Neural crest cell (in vitro differentiated cells): ENCODE measurements at places on chromosomes 3 and 15.

GRCh38 chr15:51286816-51287215, 51.6 kb downstream of the CYP19A1 start:
- DNase-seq, result no peak

DNA sequence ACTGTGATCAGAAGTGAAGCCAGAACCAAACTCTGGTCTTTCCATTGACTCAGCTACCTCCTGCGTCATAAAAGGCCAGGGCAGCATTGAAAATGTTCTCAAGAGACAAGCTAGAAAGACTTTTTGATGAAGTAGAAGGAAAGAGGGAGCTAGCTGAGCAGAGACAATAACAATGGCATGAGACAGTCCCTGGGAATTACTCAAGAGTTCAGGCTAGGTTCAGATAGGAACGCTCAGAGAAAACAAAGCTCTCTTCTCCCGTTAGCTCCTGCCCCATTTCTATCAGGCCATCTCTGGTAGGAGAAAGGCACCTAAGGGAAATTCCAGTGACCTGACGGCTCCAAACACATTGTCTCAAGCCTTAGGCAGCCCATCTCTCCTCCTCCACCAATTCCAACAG, 7.0 kb upstream of the OXTR start:
- DNase-seq, result no peak

DNA sequence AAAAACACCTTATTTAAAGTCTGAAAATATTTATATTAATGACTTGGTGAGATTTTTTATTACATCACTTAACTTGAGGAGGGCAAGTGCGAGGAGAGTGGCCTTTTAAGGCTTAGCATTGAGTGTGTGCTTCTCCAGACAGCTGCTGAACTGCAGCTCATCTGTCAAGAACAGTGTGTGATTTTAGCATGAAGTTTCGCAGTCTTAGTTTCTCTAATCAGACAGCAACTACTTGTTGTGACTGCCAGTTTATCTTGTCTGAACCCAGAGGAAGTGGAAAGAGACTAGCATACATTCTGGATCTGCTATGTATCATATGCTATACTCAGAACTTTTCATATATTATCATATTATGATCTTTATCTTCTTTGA, 291.7 kb upstream of the ROPN1 start:
- DNase-seq, result no peak

- DNase-seq, result no peak
These were observed 615.2 kb upstream of the NR2F2 start for GRCh38 chr15:95715116-95715903.

GRCh38 chr3:183496311-183496710, 59.2 kb downstream of the KLHL6 start:
- no peak for DNase-seq

GRCh38 chr15:89999676-90000185, 1.4 kb upstream of the ZNF710 start:
- peak; percentile 49 for DNase-seq

DNA sequence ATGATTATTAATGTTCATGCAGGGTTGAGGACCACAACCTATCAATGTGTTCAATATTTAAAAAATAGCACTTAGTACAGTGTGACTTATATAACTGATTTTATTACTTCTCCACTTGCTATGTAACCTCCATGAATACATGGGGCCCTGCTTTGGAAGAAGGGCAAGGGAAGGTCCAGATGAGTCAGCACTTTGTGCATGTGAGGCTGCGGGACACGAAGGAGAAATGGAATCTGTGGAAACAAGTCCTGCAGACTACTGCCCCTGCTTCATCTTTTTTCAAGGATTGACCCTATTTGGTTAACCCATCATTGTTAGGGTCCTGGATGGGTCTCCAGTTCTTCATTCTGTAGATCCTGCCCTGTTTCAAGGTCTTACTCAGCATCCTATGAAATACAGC, 1.6 kb downstream of the NXPE3 start:
- no peak for DNase-seq

DNA sequence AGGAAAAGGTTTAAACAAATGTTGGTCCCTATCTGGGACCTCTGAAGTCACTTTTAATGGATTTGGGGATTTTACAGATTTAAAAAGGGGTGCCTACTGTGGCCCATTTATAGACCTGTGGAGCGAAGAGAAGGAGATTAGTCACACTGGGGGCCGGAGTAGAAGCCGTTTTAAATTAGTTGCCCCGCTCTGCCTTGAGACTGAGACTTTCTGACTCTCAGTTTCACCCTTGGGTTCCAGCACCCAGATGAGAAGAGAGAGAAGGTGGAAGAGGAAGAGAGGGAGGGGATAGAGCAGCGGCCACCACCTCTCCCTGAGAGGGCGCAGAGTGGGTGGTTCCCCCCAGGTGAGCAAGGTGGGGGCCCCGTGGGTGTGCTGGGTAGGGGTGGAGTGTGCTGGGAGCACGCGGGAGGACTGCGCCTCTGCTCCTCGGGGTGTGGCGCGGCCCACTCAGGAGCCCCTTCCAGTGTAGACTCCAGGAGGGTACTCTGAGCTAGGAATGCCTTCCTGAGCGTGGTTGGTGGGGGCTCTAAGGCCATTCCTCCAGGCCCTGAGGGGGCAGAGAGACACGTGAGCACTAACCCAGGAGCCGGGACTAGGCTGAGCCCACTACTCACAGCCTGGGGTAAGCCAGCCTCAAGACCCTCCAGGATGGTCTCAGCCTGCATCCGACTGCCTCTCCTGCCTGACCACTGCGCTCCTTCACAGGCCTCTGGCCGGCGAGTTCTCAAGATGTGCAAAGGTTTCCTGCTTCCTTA, 32.6 kb upstream of the RAB6B start:
- DNase-seq, result no peak

GRCh38 chr3:102979682-102980354, 545.0 kb downstream of the ZPLD1 start:
- no peak for DNase-seq

DNA sequence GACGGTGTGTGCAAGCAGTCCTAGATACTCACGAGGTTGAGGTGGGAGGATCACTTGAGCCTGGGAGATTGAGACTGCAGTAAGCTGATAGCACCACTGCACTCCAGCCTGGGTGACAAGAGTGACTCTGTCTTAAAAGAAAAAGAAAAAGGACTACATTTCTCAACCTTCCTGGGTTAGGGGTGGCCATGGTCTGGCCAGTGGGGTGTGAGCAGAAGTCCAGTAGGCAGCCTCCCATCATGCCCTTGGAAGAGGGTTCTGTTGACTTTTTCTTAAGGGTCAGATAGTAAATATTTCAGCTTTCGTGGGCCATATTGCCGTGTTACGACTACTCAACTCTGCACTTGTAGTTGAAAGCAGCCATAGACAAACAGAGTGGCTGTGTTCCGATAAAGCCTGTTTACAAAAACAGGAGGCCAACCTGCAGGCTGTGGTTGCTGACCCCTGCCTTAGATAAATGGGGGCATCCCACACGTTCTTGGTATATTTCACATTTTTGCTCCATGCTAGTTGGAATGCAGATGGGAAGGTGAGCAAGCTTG, 31.0 kb upstream of the PDE8A start:
- no peak for DNase-seq

DNA sequence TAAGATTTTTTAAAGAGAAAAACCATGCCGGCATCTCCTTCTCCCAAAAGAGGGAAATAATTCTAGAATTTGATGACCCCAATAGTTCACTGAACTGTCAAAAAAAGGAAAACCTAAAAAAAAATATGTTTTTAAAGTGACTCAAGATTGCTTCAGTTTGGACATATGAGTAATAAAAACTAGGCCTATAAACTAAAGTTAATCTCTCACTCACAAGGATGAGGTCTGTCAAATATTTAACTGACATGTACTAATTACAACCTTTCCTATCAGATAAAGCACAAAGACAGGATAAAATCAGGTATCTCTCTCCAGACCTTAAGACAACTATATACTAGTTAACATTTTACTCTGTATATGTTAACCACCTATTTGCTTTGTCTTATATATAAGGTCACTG, 231.9 kb downstream of the NSUN3 start:
- DNase-seq, result no peak

- DNase-seq, result no peak
These were observed 48.0 kb downstream of the TYRO3 start for GRCh38 chr15:41606997-41607396.

- no peak for DNase-seq
These were observed 47.6 kb upstream of the TSEN2 start for GRCh38 chr3:12436514-12437220.

DNA sequence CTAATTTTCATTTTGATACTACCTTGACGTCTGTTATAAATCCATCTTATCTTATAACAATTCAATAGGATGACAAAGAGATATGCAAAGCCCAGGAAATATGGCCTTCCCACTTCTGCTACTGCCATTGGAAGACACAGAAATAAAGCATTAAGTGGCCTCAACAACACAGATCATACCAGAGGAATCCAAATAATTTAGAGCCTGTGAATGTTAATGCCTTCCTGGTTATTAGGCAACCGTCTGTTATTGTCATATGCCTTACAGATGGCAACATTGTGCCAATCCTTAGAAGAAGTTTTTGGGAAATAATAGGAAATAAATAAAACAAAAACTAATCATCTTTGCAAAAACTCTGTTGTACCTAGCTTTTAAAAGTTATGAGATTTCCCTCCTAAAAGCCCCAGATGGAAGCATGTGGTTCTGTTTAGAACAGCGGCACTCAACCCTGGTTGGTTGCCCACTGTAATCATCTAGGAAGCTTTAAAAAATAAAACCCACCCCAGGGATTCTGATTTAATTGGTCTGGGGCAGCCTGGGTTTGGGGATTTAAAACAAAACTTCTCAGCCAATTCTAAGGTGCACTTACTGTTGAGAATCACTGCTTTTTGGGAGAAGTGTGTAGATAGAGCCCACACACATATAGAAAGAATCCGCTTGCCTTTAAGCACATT, 704.8 kb upstream of the CFAP20DC start:
- no peak for DNase-seq

DNA sequence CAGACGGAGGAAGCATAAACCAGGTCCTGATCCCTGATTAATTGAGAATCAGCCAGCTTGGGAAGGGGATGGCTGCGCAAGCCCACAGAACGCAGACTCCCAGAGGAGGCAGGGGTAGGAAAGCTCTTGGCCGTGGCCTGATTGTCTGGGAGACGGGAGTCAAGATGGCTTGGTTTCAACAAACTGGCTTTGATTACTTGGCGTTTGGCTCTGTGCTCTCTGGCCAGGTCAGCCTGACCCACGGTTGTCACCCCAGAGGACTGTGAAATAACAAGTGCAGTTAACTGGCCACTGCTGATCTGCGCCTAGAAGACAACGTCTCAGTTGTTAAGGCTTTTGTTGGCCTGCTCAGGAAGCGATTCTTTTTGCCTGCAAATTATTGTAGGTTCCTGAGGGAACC, 387.0 kb upstream of the PROK2 start:
- no peak for DNase-seq

DNA sequence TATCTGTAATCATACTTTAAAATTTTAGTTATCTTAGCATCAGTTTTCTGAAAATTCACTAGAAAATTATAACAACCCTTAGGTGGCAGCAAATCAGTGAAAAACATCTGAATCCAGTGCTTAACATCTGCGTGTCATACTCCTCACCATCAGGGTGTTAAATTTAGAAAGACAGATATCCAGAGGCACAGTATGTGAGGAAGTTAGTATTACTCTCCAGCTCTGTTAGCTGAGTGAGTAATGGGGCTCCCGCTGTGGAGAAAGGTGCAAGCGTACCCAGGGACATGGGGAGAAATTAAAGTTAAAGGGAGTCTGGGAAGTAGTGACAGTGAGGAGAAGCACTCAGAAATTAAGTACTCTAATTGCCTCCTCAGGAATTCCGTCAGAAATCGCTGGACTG, 50.9 kb downstream of the CEP63 start:
- DNase-seq, result no peak

GRCh38 chr3:32835961-32836360, 18.2 kb downstream of the TRIM71 start:
- DNase-seq, result no peak

DNA sequence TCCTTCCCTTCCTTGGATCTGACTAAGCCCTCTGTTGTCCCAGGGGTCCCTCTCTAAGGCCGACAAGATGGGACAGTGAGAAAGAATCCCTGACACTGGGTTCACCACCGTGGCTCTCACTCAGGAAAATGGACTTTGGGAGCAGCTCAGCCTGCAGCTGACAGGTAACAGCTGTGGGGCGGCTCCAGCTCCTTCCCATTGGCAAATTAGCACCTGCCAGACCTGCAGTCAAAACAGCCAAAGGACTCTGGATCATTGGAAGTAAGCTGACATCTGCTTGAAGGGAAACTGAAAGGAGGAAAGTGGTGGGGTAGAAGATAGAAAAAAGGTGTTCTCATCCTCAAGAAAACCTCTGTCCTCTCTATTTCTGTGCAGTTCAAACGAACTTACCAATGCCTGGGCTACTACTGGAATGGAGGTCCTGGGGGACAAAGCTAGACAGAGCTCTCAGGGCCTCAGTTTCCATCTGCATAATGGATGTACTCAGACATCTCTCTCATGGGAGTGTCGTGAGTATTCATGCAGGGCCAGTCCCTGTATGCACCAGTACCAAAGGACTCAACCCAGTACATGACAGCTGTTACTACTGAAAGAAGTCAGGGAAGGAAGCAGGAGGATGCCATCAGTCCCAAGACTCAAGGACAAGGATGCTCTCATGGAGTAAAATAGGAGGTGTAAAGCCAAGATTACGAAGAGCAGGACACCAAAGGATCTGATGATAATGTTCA, 53.6 kb upstream of the DCLK3 start:
- no peak for DNase-seq

DNA sequence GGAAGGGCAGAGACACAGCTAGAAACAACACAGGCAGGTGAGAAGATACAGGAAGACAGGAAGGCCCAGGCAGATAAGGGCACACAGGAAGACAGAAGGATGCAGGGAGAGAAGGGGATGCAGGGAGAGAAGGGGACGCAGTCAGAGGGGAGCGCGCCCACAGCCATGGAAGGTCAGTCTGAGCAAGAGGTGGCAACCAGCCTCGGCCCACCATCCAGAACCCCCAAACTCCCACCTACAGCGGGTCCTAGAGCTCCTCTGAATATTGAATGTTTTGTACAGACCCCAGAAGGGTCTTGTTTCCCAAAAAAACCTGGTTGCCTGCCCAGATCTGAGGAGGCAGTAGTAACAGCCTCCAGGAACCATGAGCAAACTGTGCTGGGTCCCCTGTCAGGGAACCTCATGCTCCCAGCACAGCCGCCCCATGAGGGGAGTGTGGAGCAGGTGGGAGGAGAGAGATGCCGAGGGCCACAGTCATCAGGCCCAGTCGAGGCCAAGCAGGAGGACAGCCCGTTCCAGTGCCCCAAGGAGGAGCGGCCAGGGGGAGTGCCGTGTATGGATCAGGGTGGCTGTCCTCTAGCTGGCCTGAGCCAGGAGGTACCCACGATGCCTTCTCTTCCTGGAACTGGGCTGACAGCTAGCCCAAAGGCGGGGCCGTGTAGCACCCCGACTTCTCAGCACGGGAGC, 27.6 kb upstream of the SLC28A1 start:
- no peak for DNase-seq

GRCh38 chr3:188309437-188310269, 155.7 kb downstream of the LPP start:
- no peak for DNase-seq

DNA sequence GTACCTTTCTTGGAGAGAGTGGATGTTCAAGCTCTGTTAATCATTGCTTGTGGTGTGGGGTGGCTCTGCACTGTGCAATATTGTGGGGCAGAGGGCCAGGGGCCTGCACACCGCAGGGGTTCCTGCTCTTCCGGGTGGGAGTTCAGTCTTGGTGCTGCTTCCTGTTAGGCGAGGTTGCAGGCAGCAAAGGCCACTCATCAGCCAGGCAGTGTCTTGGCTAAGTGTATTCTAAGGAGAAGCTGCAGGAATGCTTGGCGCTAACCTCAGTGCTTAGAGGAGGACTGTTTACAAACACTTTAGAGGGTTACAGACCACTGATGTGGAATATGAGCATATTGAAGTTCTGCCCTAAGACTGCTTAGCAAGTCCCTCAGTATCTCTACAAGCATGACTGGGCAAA, 81.7 kb downstream of the CEP63 start:
- DNase-seq, result no peak
